Left lung (tissue), 14 donors: ENCODE measurements at places on chromosomes 1 and 21.

DNA sequence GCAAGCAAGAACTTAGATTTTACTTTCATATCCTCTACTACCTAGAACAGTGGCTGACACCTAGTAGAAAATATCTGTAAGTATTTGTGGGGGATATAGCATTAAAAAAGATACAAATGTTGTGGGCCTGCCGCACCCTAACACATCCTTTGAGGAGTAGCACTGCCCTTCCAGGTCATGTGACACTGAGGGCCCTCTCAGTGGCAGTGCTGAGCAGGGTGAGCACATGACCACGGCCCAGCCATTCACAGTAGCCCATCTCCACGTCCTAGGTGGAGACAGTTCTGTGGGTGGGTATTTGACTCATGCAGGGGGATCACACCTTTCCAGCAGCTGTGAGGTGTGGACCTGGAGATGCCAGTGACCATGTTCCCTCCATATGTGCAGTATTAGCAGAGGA lies 108.9 kb downstream of the OMA1 start:
- no peak overlapping the region for H3K27ac ChIP-seq
- H3K27me3 ChIP-seq, result no peaks in the 10 kb centered on the region
- no peaks in the 10 kb centered on the region for H3K36me3 ChIP-seq
- DNase-seq, result no peak
- H3K4me3 ChIP-seq, result no peak overlapping the region
- no peaks in the 10 kb centered on the region for H3K4me1 ChIP-seq

GRCh38 chr1:101781201-101781831 lies 215.4 kb downstream of the OLFM3 start:
- no peak overlapping the region for H3K27ac ChIP-seq
- no peak for DNase-seq
- no peaks in the 10 kb centered on the region for H3K36me3 ChIP-seq
- no peaks in the 10 kb centered on the region for H3K4me1 ChIP-seq
- no peak overlapping the region for H3K4me3 ChIP-seq

DNA sequence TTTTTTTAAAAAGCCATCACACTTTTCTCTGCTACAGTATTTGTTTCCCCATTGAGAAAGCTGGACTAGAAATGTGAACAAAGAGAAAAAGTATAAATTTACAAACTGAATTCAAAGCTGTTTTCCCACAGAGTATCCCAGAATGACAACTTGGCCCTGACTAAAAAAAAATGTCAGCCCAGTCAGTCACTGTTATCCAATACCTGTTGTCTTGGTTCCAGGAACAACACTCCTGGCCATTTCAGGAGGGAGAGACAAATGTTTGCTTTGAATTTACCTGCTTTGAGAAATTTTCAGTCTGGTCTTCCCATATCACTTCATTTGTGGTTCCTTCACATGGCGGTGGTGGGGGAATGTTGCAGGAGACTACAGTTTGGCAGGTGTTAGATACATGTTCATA lies 46.2 kb downstream of the COLGALT2 start:
- H3K4me1 ChIP-seq, result no peaks in the 10 kb centered on the region
- H3K27me3 ChIP-seq, result no peaks in the 10 kb centered on the region
- no peak overlapping the region for H3K4me3 ChIP-seq
- no peaks in the 10 kb centered on the region for H3K36me3 ChIP-seq
- DNase-seq, result no peak

DNA sequence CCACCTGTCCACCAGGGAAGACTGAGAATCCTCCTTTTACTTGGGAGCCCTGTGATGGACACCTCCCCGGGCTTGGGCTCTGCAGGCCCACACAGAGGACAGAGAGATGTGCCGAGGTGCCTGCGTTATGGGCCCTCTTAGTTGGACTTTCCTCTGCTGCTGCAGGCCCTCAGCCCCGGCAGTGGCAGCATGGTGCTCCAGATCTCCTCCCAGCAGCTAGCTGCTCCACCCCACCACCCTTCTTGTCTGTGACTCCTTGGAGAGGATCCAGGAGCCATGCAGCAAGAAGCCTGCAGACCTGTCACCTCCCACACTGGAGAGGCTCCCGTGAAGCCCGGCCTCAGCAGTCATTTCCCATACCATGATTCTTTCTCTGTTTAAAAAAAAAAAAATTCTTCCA lies 27.4 kb downstream of the PHGDH start:
- H3K4me1 ChIP-seq, result no peaks in the 10 kb centered on the region
- peaks cover 22% of the 10 kb centered on the region for H3K36me3 ChIP-seq
- no peak overlapping the region for H3K4me3 ChIP-seq
- no peak for DNase-seq
- no peaks in the 10 kb centered on the region for H3K27me3 ChIP-seq
